ENCODE measurements at places on chromosomes 11 and 22. TPM values are rescaled to one million over a fixed set of nuclear protein-coding genes. Genes with fewer than 3 reads are reported as not detected.

- H3K27me3 ChIP-seq, result no peaks in the 10 kb centered on the region
- DNase-seq, result no peak
- H3K27ac ChIP-seq, result no peak overlapping the region
- H3K4me3 ChIP-seq, result no peak overlapping the region
- H3K36me3 ChIP-seq, result no peaks in the 10 kb centered on the region
- H3K4me1 ChIP-seq, result peaks cover 4% of the 10 kb centered on the region
These were observed 116.0 kb upstream of the SYT13 start for GRCh38 chr11:45402049-45402630.

GRCh38 chr11:73907191-73907590 is 30.4 kb downstream of the PAAF1 start:
- H3K4me3 ChIP-seq, result no peak overlapping the region
- no peaks in the 10 kb centered on the region for H3K4me1 ChIP-seq
- H3K27me3 ChIP-seq, result no peaks in the 10 kb centered on the region
- H3K27ac ChIP-seq, result no peak overlapping the region
- no peak for DNase-seq

DNA sequence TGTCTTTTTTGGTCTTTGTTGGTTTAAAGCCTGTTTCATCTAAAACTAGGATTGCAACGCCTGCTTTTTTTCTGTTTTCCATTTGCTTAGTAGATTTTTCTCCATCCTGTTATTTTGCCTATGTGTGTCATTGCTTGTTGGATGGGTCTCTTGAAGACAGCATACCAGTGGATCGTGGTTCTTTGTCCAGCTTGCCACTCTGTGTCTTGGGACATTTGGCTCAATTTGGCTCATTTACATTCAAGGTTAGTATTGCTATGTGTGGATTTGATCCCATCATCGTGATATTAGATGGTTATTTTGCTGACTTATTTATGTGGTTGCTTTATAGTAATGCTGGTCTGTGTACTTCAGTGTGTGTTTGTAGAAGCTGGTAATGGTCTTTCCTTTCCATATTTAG is 31.4 kb upstream of the ANKK1 start:
- H3K27me3 ChIP-seq, result no peaks in the 10 kb centered on the region
- no peak overlapping the region for H3K27ac ChIP-seq
- no peaks in the 10 kb centered on the region for H3K4me1 ChIP-seq
- no peak overlapping the region for H3K4me3 ChIP-seq
- no peaks in the 10 kb centered on the region for H3K36me3 ChIP-seq
- no peak for DNase-seq

- H3K27ac ChIP-seq, result no peak overlapping the region
- H3K4me1 ChIP-seq, result no peaks in the 10 kb centered on the region
- DNase-seq, result no peak
- no peak overlapping the region for H3K4me3 ChIP-seq
- H3K36me3 ChIP-seq, result no peaks in the 10 kb centered on the region
These were observed 8.9 kb upstream of the TMEM9B start for GRCh38 chr11:8973121-8973520.

DNA sequence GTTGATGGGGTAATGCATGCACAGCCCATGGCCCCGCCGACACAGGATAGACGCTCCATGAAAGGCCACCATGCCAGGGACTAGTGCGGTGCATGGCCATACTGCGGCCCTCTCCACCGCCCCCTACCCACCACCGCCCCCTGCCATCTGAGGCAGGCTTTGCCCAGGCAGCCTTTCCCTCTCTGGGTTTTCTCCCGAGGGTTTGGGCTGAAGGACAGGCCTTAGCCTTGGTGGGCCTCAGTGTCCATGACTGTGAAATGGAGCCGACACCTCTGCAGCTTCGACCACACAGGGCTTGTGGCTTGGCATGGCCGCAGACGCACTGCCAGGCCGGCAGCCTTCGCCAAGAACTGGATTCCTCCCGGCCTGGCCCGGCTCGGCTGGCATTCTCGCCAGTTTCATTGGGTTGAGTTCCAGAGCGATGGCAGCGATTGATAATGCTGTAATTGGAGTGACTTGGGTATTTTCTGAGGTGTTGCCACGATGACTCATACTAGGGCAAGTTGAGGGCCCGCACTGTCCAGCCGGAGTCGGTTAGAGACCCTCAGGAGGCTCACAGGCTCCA is 111.3 kb downstream of the WNT7B start:
- H3K27ac ChIP-seq, result no peak overlapping the region
- no peak overlapping the region for H3K4me3 ChIP-seq
- H3K36me3 ChIP-seq, result no peaks in the 10 kb centered on the region

Gene USH1C
- not detected for total RNA-seq

Gene OR4C15
- total RNA-seq, result not detected

DNA sequence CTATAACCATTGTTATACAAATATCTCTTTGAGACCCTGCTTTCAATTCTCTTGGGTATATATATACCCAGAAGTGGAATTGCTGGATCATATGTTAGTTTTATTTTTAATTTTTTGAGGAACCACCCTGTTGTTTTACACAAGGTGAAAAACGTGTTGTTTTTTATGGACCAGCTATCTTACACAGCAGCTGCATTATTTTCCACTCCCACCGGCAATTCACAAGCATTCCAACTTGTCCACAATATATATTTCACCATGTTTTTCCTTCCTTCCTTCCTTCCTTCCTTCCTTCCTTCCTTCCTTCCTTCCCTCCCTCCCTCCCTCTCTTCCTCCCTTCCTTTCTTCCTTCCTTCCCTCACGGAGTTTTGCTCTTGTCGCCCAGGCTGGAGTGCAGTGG is 6.3 kb upstream of the APOL5 start:
- H3K4me1 ChIP-seq, result peaks cover 2% of the 10 kb centered on the region
- H3K27ac ChIP-seq, result no peak overlapping the region
- no peaks in the 10 kb centered on the region for H3K27me3 ChIP-seq
- no peak for DNase-seq
- no peak overlapping the region for H3K4me3 ChIP-seq

GRCh38 chr22:20186183-20186870 is 35.5 kb upstream of the CCDC188 start:
- no peaks in the 10 kb centered on the region for H3K4me1 ChIP-seq
- DNase-seq, result no peak
- H3K4me3 ChIP-seq, result no peak overlapping the region
- no peaks in the 10 kb centered on the region for H3K27me3 ChIP-seq

Gene VSIG2
- total RNA-seq, result not detected

Gene EFEMP2
- 74.0 TPM for total RNA-seq

Gene OR52E5
- total RNA-seq, result not detected

Gene CCDC87
- total RNA-seq, result 0.33 TPM

Gene PHOX2A
- total RNA-seq, result not detected

GRCh38 chr11:74846770-74847169 is 98.1 kb downstream of the RNF169 start:
- H3K27ac ChIP-seq, result no peak overlapping the region
- DNase-seq, result peak; percentile 10
- peaks cover 15% of the 10 kb centered on the region for H3K4me1 ChIP-seq

Gene LRFN4
- 14.5 TPM for total RNA-seq

- DNase-seq, result no peak
- no peak overlapping the region for H3K27ac ChIP-seq
- H3K4me1 ChIP-seq, result peaks cover 4% of the 10 kb centered on the region
- H3K36me3 ChIP-seq, result no peaks in the 10 kb centered on the region
- H3K4me3 ChIP-seq, result no peak overlapping the region
These were observed 12.3 kb upstream of the RRAS2 start for GRCh38 chr11:14371249-14371648.

Gene UBQLN3
- not detected for total RNA-seq

Gene SLC22A25
- total RNA-seq, result not detected

Gene TBC1D10A
- 8.5 TPM for total RNA-seq

DNA sequence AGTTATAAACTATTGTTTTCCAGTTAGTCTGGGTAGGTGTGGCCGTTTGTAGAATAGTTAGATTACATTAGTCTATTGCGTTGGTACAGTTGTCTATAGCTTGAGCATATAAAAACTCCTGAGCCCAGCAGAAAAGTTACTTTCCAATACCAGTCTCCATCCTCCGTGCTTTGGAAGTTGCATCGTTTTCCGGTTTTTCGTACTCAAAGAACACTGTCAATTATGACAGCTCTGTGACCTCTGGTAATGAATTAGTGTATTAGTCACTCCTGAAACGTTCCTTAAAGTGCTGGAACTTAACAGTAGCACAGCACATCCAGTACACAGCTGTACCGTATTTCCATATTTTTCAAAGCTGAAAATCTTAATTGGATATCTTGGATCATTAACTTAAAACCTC is 808 bp upstream of the MSANTD2 start:
- H3K4me1 ChIP-seq, result peaks cover 11% of the 10 kb centered on the region
- H3K27ac ChIP-seq, result peak overlapping the region; percentile 99
- H3K27me3 ChIP-seq, result no peaks in the 10 kb centered on the region
- no peaks in the 10 kb centered on the region for H3K36me3 ChIP-seq
- H3K4me3 ChIP-seq, result peak overlapping the region; percentile 88

Gene KDELR3
- total RNA-seq, result 78.8 TPM

- no peaks in the 10 kb centered on the region for H3K36me3 ChIP-seq
- H3K4me3 ChIP-seq, result no peak overlapping the region
- DNase-seq, result no peak
- H3K27me3 ChIP-seq, result no peaks in the 10 kb centered on the region
- H3K4me1 ChIP-seq, result no peaks in the 10 kb centered on the region
- no peak overlapping the region for H3K27ac ChIP-seq
These were observed 26.3 kb upstream of the MN1 start for GRCh38 chr22:27827604-27828587.

- no peak for DNase-seq
- H3K4me1 ChIP-seq, result peaks cover 5% of the 10 kb centered on the region
- H3K36me3 ChIP-seq, result no peaks in the 10 kb centered on the region
- no peak overlapping the region for H3K4me3 ChIP-seq
- no peak overlapping the region for H3K27ac ChIP-seq
These were observed 8.3 kb upstream of the KIAA0930 start for GRCh38 chr22:45248832-45249561.

GRCh38 chr11:25794804-25795203 is 537.1 kb upstream of the ANO3 start:
- no peak overlapping the region for H3K27ac ChIP-seq
- DNase-seq, result no peak
- no peaks in the 10 kb centered on the region for H3K36me3 ChIP-seq
- no peaks in the 10 kb centered on the region for H3K27me3 ChIP-seq

- no peaks in the 10 kb centered on the region for H3K4me1 ChIP-seq
- peaks cover 18% of the 10 kb centered on the region for H3K27me3 ChIP-seq
- H3K4me3 ChIP-seq, result no peak overlapping the region
- H3K36me3 ChIP-seq, result no peaks in the 10 kb centered on the region
- no peak overlapping the region for H3K27ac ChIP-seq
- DNase-seq, result no peak
These were observed 7.5 kb downstream of the POU2AF3 start for GRCh38 chr11:111305876-111306275.

DNA sequence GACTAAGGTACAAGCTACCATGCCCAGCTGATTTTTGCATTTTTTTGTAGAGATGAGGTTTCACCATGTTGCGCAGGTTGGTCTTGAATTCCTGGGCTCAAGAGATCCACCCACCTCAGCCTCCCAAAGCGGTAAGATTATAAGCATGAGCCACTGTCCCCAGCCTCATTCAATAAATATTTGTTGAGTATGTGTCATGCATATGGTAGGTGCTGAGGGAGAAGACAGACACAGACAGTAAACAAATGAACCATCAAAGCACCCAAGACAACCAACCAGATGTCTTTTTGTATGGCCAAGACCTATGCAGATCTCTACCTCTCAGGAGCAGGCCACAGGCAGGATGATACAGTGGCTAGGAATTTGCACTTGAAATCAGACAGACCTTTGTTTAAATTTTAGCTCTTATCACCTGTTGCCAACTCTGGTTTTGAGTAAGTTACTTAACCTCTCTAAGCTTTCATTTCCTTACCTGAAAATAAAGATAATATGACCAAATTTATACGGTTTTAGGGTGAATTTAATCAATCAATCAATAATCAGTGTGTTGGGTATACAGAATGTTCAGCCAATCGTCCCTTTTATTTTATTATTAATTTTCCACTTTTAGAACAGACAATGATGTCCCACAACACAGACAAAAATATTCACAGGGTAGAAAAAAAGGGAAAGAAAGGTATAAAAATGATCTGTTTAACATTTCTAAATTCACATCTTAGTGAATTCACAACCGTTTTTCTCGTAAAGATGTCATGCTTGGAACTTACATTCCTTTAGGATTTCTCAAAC is 128.2 kb downstream of the SGSM3 start:
- no peaks in the 10 kb centered on the region for H3K36me3 ChIP-seq
- H3K27ac ChIP-seq, result peak overlapping the region; percentile 62
- H3K4me1 ChIP-seq, result peaks cover 15% of the 10 kb centered on the region
- H3K27me3 ChIP-seq, result no peaks in the 10 kb centered on the region

DNA sequence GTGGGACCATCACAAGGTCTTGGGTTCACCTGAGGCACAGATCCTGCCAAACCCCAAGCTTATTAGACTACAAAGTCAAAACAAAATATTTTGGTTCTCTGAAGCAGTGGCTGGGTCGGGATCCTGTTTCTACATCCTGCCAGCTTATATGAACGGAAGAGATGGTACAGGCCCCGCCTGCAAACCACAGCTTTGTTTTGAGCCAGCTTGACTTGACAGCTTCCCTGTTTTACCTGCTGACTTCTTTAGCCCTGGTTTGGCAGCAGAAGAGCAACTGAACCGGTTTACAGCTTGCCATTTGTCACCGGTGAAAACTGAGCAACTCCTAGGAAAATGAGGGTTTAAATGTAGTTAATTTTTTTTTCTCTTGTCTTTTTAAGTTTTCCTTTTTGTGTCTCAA is 11.4 kb downstream of the PACS1 start:
- no peak for DNase-seq
- no peak overlapping the region for H3K4me3 ChIP-seq
- peaks cover 8% of the 10 kb centered on the region for H3K4me1 ChIP-seq
- no peaks in the 10 kb centered on the region for H3K36me3 ChIP-seq
- no peaks in the 10 kb centered on the region for H3K27me3 ChIP-seq

Gene MUC5AC
- not detected for total RNA-seq

GRCh38 chr11:36409152-36409816 is 100.8 kb downstream of the TRAF6 start:
- H3K4me3 ChIP-seq, result no peak overlapping the region
- no peak overlapping the region for H3K27ac ChIP-seq
- no peaks in the 10 kb centered on the region for H3K4me1 ChIP-seq
- H3K36me3 ChIP-seq, result no peaks in the 10 kb centered on the region
- H3K27me3 ChIP-seq, result no peaks in the 10 kb centered on the region

DNA sequence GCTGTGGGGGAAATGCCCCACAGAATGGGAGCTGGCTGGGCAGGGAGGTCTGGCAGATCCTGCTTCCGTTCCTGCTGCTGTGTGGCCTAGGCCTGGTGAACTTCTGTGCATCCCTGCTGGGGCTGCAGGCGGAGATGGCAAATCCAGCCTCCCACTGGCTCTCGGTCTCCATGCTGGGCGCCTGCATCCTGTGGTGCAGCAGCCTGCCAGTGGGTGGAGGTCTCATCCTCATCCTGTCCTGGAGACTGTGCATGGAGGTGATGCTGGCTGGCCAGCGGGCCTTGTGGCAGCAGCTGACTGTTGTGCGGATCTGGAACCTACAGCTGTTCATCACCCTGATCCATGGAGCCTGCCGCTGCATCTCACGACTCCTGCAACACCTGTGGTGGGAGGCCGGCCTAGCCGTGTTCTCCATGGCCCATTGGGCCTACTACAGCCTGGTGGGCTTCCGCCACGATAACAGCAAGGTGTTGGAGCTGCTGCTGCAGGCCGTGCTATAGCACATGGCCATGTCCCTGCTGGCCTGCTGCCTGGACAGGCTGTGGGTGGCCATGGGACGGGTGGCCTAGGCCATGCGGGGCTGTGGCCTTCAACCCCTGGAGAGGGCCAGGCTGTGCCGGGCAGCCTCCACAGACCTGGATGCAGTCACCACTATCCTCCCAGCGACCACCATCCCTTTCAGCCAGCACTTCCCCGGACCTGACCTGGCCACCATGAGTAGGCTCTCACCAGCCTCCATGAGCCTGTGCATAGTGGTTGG is 8.8 kb upstream of the RPL3 start:
- no peak overlapping the region for H3K4me3 ChIP-seq
- H3K27me3 ChIP-seq, result no peaks in the 10 kb centered on the region
- DNase-seq, result no peak
- no peaks in the 10 kb centered on the region for H3K4me1 ChIP-seq
